ENCODE measurements at places on chromosomes 1 and 21.

DNA sequence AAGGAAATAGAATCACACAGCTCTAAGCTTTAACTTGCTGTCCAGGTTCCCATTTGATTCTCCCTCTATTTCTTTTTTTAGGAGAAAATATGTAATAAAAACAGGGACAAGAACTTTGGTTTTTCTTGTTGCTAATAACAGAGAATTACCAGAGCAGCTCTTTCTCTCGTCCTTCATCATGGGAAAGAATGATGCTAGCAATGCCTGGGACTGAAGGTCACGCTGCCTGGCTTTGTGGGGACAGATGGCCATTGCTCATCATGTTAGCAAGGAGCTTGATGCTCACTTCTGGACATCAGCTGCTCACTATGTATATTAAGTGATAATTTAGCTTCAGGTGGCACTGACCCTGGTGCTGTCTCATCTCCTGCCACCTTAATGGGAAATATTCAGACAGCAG is 77.3 kb upstream of the AKT3 start:
- no peak for DNase-seq

DNA sequence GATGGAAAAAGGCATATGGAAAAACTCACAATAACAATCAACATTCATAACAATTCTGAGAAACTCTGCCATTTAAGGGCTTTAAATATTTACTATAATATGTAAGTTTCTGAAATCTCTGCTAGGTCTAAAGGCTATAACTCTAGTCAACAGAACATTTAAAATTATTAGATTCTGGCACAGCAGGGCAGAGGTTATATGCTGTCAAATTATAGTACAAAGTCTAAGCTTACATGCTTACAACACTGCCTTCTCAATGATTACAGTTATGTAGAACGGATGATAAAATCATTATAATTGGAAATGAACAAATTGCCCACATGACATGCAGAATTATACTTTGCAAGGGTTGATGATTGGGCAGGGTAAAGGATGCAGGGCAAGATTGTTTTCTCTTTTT is 97.7 kb downstream of the PIGK start:
- DNase-seq: no peak

- DNase-seq: no peak
Observed at GRCh38 chr1:183403498-183403897, 14.7 kb downstream of the NMNAT2 start.

- DNase-seq: no peak
Observed at GRCh38 chr1:204461331-204462228, 33.0 kb downstream of the PIK3C2B start.

DNA sequence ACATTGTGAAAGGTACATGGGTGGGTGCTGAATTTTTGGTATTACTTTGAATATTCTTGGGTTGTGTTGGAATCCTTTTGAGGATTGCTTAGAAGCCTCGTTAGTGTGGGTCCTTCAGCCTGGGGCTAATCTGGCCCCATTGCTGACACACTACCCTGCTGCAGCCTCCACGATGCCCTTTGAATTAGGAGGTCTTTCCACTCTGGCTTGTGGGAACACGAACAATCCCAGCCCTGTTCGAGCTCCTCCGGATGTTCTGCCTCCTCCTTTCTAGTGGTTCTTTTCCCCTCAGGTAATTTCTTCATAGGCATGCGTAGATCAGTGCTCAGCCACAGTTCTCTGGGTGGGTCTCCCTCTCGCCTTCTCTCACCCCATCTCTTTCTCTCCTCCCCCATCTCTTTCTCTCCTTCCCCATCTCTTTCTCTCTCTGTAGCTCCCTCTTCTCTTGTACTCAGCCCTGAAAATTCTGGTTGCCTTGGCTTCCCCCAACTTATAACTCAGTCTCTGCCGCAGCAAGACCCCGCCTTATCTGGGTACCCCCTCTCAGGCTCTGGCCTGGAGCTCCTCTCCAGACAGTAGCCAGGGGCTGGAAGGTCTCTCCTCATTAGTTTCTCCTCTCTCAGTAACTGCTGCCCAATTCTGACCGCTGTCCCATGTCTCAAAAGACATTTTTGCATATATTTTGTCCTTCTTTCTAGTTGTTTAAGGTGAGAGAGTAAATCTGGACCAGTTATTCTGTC is 46.0 kb upstream of the SLC19A1 start:
- DNase-seq: no peak

DNA sequence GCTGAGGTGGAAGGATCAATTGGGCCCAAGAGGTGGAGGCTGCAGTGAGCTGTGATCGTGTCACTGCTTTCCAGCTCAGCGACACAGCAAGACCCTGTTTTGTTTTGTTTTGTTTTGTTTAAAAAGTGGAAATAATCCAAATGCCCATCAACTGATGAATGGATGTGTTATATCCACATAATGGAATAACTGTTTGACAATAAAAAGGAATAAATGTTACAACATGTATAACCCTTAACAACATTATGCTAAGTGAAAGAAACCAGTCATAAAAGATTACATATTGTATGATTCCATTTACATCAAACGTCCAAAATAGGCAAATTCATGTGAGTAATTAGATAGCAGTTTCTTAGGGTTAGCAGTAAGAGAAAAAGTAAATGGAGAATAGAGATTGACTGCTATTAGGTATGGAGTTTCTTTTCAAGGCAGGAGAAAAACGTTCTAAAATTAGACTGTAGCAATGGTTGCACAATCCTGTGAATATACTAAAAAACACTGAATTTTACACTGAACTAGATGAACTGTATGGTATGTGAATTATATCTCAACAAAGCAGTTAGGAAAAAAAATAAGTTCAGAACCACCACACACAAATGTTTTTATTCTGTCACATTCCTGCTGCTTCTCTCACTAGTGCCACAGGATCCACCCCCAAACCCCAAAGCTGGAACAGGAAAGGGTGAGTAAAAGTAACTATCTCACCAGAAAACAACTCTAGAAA is 15.7 kb downstream of the FOXJ3 start:
- DNase-seq: no peak

- DNase-seq: no peak
Observed at GRCh38 chr1:119626841-119627240, 21.2 kb downstream of the ZNF697 start.

GRCh38 chr1:221994274-221994698 is 252.4 kb upstream of the DUSP10 start:
- DNase-seq: no peak

DNA sequence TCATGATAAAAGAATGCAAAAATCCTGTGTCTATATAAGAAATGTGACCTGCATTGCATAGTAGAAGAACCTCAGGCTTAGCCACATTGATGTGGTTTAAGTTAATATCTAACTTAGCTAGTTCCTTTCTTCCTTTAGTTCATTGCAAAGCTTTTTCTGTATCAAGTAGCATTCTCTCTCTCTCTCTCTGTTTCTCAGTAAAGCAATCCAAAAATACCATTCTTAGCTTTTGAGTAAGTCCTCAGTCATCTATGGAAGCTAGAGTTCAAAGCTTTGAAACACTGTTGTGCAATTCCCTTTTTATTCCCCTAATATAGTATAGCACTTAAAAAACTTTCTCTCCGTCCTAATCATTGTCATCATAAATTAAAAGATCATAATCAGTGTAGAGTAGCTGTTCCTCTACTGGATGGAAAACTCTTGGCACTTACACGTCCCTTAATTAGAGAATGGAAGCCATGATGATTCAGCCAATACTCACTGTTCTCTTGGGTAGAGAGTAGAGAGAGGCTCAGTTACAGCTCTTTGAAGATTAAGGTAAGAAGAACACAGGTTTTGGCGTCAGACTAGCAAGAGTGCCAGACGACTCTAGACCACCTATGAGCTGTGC is 350.3 kb upstream of the LYPLAL1 start:
- DNase-seq: no peak

- no peak for DNase-seq
Observed at GRCh38 chr1:230332575-230333066, 93.5 kb downstream of the PGBD5 start.

- no peak for DNase-seq
Observed at GRCh38 chr1:67401443-67401842, 28.8 kb downstream of the SERBP1 start.

GRCh38 chr1:71522721-71523120 is 441.9 kb upstream of the ZRANB2 start:
- DNase-seq: no peak

DNA sequence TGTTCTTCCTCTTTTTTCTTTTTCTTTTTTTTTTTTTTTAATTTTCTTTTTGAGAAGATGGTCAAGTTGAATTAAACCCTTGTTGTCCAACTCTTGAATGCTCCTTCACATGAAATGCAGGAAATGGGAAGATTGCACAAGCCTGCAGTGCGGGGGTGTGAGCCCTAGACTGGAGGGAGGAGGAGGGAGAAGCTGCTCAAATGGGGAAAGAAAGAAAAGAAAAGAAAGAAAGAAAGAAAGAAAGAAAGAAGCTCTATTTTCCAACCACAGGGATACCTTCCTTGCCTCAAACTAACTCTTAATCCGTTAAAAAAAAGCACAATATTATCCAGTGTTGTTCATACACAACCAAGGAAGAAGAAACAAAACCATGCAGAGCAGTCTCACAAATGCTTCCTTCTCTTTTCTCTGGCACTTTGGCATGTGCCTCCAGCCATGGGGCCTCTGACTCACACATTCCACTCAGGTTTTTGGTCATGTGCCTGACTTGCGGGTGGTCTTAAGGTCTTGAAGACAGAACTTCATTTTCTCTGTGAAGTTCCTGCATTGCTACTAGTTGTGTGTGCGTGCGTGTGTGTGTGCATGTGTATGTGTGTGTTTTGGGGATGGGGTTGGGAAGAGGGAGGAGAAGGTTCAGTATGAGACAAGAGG is 276.1 kb downstream of the RPS6KC1 start:
- no peak for DNase-seq

DNA sequence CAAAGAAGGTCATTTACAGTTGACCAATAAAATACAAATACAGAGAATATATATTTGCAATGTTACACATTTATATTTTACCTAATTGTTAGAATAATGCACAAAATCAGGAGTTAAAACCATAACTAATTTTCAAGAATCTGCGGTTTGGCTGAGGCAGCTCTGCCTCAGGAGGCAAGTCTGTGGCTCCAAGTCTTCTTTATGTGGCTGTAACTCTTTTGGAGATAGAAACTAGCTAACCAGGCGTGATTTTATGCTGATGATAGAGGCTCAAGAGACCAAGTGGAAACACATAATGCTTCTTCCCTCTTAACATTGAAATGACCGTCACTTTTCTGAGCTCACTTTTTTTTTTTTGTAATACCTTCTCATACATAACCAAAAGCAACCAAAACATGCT is 744.7 kb upstream of the CXADR start:
- no peak for DNase-seq

DNA sequence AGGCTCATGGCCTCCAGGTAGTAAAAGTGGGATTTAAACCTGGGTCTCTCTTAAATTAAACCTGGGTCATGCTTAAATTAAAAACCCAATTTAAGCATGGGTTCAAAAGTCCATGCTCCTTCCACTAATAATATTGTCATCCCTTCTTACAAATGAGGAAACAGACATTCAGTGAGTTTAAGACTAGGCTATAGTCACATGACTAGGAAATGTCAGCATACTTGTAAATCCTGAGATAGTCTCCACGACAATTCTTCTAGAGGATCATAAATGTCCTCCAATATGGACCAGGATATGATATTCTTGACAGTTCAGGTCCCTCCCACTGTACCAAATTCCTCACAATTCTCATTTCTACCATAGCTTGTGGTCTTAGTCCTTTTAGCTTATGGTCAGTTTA is 10.5 kb upstream of the IGFN1 start:
- no peak for DNase-seq

DNA sequence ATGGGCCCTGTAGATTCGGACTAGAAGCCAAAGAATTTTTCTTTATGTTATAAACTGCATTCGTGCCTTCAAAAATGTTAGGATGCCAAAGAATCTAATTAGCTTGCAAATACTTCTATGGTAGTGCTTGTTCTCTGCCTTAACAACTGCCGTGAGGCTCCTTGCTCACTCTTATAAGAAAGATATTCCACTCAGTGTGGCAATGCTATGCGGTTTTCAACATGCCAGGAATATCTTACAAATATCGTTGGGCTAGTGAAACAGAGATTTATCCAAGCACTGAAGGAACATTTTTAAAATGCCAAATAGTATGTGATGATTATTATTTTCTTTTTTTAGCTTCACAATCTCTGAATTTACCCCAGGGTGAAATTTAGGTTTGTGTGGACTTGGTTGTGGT is 198.2 kb downstream of the GREM2 start:
- no peak for DNase-seq

DNA sequence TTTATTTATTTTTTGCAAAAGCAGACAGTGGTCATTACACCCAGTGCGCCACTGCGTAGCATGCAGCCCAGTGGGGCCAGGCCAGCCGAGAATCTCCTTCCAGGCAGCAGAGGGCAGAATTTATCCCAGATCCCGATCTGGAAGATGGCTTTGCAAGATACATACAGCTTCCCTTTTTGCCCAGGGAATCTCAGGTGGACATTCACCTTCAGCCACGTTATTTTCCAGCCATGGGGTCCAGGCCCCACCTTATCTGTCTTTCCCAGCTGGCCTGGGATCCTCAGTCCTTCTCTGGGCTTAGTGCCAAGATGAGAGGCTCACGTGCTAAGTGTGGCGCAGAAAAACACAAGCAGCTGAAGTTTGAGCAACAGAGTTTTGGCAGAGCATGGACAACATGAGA is 123.6 kb downstream of the AJAP1 start:
- peak; percentile 31 for DNase-seq

GRCh38 chr1:98306517-98307089 is 354.9 kb upstream of the SNX7 start:
- DNase-seq: no peak

DNA sequence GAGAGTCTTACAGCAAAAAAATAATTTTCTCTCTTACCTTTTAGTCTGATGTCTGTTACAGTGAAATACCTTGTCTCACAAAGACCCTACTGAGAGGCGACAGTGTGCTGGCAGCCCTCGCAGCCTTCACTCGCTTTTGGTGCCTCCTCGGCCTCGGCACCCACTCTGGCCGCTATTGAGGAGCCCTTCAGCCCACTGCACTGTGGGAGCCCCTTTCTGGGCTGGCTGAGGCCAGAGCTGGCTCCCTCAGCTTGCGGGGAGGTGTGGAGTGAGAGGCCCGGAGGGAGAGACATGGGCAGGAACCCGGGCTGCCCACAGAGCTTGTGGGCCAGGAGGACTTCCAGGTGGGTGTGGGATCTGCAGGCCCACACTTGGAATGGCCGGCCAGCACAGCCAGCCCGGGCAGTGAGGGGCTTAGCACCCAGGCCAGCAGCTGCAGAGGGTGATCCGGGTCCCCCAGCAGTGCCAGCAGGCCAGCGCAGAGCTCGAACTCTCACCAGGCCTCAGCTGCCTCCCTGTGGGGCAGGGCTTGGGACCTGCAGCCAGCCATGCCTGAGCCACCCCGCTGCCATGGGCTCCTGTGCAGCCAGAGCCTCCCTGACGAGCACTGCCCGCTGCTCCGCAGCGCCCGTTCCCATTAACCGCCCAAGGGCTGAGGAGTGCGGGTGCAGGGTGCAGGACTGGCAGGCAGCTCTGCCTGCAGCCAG is 10.8 kb upstream of the CFHR1 start:
- no peak for DNase-seq

DNA sequence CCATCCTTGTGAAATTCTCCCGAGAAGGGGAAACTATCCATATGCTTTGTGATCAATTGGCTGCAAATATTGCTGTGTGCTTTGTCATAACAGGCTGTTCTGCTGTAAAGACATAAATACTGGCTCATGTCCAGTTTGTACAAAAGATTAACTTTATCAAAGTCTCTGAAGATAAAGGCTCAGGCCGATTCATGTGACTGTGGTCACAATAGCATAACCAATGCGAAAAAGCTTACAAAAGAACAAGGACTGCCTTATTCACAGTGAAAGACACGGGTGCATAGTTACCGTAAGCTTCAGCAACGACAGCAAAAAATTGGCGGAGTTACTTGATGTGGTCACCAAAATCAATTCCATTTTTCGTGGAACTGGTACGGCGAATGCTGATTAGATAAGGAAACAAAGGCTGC is 173.6 kb upstream of the CHRM3 start:
- no peak for DNase-seq

GRCh38 chr1:67736750-67737149 is 51.7 kb downstream of the GADD45A start:
- no peak for DNase-seq
